ENCODE measurements at places on chromosomes 3 and 15. TPM values are rescaled to one million over a fixed set of nuclear protein-coding genes. Genes with fewer than 3 reads are reported as not detected.

DNA sequence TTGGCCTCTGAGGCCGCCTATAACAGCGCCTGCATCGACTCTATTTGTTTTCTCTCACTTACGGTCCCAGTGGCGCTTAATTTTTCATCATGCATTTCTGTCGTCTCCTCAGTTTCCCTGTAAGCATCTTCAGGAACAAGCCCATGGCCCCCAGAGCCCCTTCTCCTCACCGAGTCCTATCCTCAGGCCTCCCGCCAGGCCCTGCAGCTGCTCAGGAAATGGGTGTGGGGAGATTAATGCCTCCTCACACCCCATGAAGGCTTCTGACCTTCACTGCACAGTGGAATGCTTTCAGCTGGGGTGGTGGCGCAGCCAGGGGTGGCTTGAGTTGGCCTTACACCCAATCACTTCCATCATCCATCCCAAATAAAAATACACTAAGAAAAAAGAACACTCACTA lies 260.4 kb downstream of the FAM43A start:
- no peak for DNase-seq

DNA sequence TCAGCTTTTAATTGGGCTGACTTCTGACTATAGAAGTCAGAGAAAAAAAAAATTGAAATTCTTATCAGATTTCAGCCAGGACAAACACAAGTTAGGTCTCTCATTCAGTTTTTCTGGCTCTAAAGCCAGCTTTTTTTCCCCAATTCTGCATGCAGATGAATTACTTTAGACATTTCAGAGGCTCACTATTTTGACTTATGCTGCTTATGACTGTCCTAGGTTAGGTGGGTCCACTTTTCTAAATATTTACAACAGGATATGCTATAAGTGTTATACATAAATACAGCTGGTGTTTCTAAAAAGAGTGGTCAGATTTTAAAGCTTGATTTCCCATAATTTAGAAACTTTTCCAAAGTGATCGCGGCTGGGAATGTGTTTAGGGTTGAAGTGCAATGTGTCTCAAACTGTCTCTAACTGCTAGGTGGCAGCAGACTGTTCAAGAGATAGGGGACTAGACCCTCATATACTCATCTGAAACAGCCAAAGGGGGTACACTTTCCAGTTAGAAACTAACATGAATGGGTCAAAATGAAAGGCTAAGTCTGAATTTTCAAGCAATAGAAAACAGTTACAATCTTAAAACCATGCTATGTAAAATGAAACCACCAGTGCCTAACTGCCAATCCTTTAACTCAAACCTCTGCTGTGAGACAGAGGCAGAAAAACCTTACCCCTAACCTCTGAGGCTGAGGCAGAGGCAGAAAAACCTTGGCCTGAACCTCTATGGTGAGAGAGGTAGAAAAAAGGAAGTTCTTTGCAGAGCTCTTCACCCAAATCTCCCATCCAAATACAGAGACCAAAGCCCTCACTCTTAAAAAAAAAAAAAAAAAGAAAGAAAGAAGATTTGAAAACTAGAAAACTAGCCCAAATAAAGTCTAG lies 596.0 kb downstream of the NTRK3 start:
- no peak for DNase-seq

The CYP19A1 gene
- polyA plus RNA-seq: 0.59 TPM

DNA sequence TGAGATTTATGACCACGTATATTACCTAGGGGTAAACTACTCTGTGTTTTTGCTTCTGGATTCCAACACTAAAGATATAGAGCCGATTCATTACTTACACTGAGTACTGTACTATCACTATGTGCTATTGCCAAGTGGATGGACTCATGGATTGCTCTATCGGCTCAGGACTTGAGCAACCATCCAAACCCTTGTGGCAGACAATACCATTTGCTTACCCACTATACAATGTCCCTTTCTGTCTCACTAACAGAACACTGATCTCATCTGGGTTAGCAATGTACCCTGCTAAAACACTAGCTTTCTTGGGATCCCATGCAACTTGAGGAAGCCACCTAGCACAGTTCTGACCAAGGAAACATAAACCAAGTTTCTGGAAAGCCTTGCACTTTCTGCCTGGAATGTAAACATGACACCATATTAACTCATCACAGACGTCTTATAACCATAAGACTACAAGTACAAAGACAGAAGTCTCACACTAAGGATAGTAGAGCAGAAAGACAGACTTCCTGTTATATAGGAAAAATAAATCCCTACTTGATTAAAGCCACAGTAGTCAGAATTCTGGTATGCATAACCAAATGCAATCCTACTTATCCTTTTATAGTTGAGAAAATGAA lies 38.6 kb downstream of the HACD2 start:
- no peak for DNase-seq

The ABCC5 gene
- polyA plus RNA-seq: 77.3 TPM

The SRGAP3 gene
- 71.7 TPM for polyA plus RNA-seq

The CLDN1 gene
- 5.3 TPM for polyA plus RNA-seq

GRCh38 chr3:132231633-132232032 lies 85.6 kb upstream of the ACP3 start:
- no peak for DNase-seq

DNA sequence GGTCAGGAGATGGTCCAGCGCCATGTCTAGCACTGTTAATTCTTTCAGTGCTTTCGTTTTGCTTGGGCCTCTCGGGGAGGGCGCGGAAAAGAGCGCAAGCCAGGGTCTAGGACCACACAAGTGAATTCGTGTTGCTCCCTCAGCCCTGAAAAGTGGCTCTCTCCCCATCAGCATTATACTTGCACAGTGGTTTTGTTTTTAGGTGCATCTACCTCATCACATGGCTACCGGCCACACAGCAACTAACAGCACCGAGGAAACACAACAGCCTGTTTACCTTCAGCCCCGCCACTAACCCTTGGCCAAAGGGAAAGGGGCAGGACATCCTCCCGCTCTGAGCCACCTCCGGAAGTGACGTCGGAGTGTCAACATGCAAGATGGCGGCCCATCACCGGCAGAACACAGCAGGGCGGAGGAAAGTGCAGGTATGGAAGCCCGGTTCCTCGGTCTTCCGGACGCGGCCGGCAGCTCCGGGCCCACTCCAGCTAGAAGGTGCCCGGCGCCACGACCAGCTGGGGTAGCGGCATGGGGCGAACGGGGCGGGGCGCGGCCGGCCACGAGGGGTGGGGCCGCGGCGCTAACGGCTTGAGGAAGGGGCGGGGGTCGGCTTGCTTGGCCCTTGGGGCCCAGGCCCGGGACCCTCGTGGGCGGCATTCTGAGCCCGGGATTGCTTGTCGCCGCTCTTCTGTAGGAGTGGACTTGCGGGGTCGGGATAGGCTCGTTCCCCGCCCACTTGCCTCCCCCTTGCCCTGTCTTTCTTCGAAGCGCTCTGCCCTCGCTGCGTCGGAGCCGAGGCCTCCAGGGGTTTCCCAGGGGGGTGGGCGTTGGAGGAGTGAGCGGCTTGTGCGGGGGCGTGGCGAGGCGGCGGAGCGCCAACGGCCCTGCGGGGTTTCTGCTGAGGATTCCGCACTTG lies at the start of the genes SCN11A and WDR48:
SCN11A (minus strand) TSS at position 296 of the 913 bp plus-strand sequence. CDS start 101,582 bp downstream, outside the sequence.
WDR48 (plus strand) TSS at position 368 of the 913 bp plus-strand sequence; CDS start at position 378, 10 bp downstream.
- peak; percentile 98 for DNase-seq

The BLM gene
- polyA plus RNA-seq: 7.2 TPM

The SOX14 gene
- 2.7 TPM for polyA plus RNA-seq

GRCh38 chr15:70089692-70089971 lies 8.1 kb downstream of the TLE3 start:
- DNase-seq: no peak

DNA sequence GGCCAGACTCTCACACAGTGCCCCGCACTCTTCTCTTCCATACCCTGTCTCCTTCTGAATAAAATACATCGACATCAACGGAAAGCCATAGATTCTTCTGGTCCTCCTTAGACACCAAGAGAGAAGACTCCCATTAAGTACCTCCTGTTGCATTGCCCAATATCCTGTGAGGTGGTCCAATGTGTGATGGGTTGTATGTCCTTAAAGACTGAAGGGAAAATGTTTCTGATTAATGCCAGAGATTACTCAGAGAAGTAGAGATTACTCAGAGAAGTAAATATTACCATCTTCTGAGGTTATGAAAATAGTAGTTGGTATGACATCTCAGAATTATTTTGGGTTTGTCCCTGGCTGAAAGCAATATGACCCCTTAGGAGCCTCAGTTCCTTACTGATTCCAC lies 60.8 kb upstream of the GALNT15 start:
- DNase-seq: no peak

DNA sequence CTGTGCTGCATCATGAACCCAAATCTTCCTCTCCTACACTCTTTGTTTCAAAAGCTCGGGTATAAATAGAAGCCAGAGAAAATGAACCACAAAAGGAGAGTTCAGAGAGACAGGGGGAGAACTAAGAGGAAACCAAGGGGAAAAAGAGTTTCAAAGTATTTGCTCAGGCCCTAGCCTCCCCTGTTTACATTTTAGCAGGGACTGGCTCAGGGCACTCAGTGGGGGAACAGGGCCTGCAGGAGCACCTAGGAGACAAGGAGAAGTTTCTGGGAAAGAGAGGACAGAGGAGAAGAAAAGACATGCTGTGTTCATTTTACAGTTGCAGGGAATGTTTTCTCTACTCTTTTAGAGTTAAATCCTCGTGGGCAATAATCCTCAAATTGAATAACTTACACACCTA lies 8.5 kb upstream of the IL17RD start:
- no peak for DNase-seq

- no peak for DNase-seq
These were observed 140.0 kb downstream of the SNRK start for GRCh38 chr3:43426388-43426787.
